ENCODE measurements at places on chromosomes 1 and 21.

DNA sequence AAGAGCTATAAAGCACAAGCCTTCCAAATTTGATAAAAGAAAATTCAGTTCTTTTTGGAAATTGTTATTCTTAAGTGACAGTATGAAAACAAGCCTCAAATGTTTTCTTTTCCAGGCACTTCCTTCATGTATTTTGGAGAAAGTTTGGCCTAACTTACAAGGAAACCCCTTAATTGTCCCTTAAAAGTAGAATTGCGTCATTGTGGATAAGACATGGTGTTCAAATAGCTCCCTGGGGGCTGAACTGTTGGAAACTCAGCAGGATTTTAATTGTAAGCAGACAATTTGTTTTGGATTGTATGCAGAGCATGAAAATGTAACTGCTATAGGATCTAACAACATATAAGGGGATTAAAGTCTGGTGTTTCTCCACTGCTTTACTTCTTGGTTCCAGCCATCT is 35.4 kb upstream of the FGGY start:
- no peak for DNase-seq

GRCh38 chr1:45375104-45376090 is 35.2 kb upstream of the MUTYH start:
- no peak for DNase-seq

GRCh38 chr1:7692005-7692404 is 79.1 kb upstream of the VAMP3 start:
- DNase-seq, result no peak

GRCh38 chr1:174262349-174263241 is 103.3 kb downstream of the RABGAP1L start:
- peak; percentile 31 for DNase-seq

GRCh38 chr1:99627615-99628014 is 18.3 kb upstream of the PALMD start:
- DNase-seq, result no peak

- DNase-seq, result no peak
Measured at GRCh38 chr1:20964540-20965484, 177.7 kb upstream of the HP1BP3 start.

- DNase-seq, result no peak
Measured at GRCh38 chr1:165603810-165604209, 27.2 kb upstream of the MGST3 start.

DNA sequence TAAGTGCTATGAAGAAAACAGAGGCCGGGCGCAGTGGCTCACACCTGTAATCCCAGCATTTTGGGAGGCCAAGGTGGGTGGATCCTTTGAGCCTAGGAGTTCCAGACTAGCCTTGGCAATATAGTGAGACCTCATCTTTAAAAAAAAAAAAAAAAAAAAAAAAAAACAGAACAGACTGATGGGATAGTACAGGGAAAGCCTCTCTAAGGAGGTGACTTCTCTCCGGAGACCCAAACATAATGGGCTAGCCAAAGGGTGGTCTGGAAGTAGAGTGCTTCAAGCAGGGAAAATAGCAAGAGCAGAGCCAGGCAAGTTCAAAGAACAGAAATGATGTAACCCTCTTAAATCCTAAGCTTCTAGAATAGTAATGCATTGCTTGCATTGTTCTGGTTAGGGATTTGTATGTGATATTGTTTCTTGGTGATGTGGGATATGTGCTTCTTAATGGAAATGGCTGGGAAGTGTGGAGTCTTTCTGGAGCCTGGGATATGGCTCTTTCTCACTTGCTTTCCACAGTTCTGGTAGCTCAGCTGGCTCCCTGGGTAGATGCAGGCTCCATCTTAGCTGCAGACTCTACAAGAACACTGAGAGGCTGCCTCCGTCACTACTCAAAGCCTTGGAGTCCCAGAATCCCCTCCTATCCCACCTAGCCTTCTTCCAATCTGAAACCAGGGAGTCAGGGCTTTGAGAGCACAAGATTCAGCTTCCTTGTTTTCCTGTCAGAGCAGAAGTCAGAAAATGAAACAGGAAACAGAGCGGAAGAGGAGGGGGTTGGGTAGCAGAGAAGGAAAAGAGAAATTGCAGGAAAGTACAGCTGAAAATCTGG is 1.9 kb upstream of the PIGV start:
- no peak for DNase-seq

DNA sequence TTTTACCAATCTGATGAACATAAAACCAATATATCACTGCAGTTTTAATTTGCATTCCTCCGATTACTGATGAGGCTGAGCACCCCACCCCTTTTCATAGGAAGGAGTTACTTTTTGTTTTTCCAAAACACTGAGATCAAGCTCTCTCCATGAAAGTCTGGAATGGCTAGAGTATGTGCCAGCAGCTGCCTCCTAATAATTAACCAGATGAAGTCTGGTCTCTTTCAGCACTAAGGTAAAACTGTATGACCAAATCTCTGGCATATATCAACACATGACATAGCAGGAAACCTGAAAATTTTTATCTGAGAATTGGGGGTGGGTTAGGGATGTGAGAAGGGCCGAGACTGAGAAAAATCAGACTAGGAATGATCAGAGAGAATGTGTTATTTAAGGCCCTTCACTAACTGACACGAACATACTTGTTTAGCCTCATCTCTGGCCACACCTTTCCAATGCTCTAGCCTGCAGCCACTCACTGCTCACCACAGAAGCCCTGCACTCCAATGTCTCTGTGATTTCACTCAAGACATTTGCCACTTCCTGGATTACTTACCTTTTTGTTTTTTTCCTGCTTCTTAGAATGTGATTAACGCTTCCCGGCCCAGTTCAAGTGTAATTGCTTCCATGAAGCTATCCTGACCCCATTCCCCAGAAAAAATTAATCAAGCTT is 34.7 kb downstream of the WASF2 start:
- DNase-seq, result no peak

GRCh38 chr1:57553666-57554065 is 129.8 kb upstream of the DAB1 start:
- DNase-seq, result no peak

- no peak for DNase-seq
Measured at GRCh38 chr21:36859744-36860501, 106.5 kb downstream of the HLCS start.

- no peak for DNase-seq
Measured at GRCh38 chr1:156281281-156281680, 1.3 kb downstream of the SMG5 start.

DNA sequence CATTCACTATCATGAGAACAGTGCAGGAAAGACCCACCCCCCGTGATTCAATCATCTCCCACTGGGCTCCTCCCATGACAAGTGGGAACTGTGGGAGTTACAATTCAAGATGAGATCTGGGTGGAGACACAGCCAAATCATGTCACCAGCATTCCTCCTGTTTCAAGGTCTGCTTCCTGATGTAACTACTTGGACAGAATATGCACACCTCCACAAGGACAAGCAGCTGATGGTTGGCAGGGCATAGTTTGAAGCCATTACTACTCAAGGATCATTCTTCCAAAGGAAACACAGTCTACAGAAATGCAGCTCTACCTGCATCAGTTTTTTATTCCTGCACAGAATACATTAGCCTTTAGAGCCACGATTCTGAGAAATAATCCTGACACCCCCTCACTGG is 28.5 kb upstream of the RNF2 start:
- no peak for DNase-seq

DNA sequence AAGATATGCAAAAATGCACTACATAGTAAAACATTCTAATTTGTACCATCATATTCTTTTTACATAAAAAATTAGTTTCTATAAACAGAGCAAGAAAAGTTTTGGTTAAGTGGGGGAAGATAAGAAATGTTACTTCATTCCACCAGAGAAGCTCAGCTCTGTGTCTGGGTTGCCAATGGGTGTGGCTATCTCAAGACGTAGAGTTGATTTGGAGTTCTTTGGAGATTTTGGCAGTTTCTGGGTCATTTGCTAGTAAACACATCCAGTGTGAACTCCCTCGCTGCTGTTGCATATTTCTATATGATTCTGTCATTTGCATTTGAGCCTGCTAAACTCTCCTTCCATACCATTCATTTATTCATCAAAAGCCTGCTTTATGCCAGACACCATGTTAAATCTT is 7.2 kb downstream of the RGL1 start:
- DNase-seq, result no peak

DNA sequence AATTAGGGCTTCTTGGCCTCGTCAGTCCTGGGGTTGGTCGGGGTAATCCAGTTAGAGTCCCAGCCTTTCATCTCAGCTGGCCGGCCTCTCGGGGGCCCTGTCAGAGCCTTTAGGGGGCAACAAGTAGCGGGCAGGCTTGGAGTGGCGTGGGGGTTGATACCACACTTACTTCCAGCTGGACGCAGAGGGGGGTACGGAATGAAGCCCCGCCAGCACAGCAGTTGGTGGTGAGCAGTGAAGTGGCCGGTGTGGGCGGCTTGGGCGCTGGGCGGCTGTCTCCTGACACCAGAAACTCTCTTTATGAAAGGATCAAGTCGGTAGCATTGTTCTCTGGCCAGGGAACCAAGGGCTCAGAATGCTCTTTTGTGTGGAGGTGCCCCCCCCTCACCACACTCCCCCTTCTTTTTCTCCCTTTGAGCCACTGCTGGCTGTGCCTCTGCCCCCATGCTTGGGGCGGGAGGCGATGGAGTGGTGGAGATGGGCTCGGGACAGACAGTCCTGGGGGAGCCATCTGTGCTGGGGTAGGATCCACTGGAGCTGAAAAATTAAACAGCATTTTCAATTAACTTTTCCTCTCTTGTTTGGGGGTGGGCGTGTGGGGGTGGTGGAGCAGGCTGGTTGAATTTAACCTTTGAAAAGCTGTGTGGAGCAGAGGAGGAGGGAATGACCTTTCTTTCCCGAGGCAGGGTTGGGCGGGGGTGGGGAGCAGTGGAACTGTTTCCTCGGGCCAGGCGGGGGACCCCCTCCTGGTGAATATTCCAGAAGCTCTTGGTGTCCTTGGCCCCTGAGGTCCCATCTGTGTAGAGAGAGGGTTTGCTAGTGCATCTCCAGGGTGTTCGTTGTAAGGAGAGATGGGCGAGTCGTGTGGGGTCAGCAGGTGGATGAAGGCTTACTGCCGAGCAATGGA is 102.7 kb downstream of the RNF220 start:
- DNase-seq, result peak; percentile 81

- DNase-seq, result no peak
Measured at GRCh38 chr1:116031302-116031835, 55.1 kb downstream of the SLC22A15 start.

DNA sequence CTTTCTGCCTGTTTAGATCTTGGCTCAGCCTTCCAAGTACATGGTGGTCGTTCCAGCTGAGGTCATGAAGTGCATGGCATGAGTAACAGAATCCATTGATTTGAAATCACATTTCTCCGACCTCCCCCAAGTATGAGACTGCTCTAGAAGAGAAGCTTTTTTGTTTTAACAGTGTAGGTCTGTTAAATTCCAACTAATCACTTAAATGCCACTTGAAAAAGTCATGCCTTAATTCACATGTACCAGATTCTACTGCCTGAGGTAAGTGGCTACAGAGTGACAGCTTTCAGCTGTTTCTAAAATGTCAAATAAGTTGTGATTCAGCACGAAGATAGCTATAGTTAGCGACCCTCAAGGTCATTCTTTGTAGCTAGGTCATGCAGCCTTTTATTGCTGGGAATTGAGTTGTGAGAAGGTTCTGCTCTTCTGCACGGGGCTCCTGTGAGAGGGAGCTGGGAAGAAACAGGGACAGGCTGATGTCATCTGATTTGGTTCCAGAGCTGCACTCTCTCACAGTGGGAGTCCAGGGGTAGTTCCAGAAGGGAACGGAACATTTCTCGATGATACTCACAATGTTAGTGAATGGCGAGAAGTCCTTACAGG is 112.7 kb downstream of the VPS13D start:
- DNase-seq, result no peak

GRCh38 chr1:28927648-28928313 is 13.4 kb downstream of the EPB41 start:
- DNase-seq, result no peak

- no peak for DNase-seq
Measured at GRCh38 chr1:43484367-43484766, 30.6 kb upstream of the HYI start.

- DNase-seq, result no peak
Measured at GRCh38 chr1:172019976-172020375, 178.7 kb downstream of the DNM3 start.

- no peak for DNase-seq
Measured at GRCh38 chr1:1873186-1873585, 17.7 kb downstream of the GNB1 start.

GRCh38 chr1:33822396-33822795 is 41.5 kb upstream of the HMGB4 start:
- DNase-seq, result no peak

DNA sequence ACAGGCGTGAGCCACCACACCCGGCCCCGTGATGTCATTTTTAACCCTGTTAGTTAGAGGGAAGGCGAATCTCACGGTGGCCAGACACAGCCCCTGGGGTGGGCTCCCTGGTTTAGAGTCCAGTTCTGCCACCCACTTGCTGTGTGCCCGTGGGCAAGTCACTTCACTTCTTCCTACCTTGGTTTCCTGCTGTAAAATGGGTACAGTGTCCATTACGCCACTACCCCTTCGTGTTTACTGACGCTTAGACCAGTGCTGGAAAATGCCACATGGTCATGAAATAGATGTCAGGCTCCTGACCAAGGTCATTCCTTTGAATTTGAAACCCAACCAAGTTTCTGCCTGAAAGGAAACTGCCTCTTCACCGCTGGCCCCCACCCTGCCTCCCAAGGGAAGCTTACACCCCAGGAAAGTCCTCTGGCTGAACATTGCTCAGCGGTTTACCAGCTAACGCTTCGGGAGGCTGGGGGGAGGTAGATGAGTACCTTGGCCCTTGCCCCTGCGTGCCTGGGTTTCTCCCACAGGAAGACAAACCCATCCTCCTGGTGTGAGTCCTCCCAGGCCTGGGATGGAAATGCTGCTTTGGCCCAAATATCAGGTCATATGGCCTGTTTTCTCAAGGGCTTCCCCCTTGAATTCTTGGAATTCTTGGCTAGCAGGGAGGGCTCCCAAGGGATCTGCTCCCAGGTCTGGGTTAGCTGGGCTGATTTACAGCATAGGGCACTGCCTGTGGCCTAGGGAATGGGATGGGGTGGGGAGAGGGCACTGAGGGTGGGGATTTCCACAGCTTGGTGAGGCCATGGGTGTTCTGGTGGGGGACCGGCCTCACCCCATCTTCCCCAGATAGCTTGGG is 7.6 kb upstream of the AADACL4 start:
- no peak for DNase-seq

DNA sequence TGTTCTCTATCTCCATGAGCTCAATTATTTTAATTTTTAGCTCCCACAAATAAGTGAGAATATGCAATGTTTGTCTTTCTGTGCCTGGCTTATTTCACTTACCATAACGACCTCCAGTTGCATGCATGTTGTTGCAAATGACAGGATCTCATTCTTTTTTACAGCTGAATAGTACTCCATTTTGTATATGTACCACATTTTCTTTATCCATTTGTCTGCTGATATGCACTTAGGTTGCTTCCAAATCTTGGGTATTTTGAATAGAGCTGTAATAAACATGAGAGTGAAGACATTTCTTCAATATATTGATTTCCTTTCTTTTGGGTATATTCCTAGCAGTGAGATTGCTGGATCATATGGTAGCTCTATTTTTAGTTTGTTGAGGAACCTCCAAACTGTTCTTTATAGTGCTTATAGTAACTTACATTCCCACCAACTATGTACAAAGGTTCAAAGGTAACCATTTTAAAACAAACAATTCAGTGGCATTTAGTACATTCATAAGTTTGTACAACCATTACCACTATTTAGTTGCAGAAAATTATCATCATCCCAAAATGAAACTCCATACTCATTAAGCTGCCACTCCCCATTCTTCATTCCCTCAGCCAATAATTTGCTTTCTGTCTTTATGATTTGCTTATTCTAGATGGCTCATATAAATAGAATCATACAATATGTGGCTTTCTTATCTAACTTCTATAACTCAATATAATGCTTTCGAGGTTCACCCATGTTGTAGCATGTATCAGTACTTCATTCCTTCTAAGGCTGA is 255.9 kb upstream of the NFIA start:
- DNase-seq, result no peak

All from occipital lobe (tissue), 3 donors.